ENCODE measurements at places on chromosomes 5 and 9.

- no peak for DNase-seq
Observed at GRCh38 chr5:134506054-134507039, 19.1 kb upstream of the JADE2 start.

GRCh38 chr9:124940894-124941678, at the start of gene GOLGA1:
Gene GOLGA1, minus strand, starts transcription at chr9:124941083. Its CDS starts 2,372 bp downstream, at chr9:124938711.
- DNase-seq, result peak; percentile 97

- DNase-seq, result peak; percentile 42
Observed at GRCh38 chr5:2149195-2149539, 266.4 kb upstream of the IRX4 start.

GRCh38 chr5:178196986-178197385, 7.3 kb upstream of the HNRNPAB start:
- DNase-seq, result no peak

DNA sequence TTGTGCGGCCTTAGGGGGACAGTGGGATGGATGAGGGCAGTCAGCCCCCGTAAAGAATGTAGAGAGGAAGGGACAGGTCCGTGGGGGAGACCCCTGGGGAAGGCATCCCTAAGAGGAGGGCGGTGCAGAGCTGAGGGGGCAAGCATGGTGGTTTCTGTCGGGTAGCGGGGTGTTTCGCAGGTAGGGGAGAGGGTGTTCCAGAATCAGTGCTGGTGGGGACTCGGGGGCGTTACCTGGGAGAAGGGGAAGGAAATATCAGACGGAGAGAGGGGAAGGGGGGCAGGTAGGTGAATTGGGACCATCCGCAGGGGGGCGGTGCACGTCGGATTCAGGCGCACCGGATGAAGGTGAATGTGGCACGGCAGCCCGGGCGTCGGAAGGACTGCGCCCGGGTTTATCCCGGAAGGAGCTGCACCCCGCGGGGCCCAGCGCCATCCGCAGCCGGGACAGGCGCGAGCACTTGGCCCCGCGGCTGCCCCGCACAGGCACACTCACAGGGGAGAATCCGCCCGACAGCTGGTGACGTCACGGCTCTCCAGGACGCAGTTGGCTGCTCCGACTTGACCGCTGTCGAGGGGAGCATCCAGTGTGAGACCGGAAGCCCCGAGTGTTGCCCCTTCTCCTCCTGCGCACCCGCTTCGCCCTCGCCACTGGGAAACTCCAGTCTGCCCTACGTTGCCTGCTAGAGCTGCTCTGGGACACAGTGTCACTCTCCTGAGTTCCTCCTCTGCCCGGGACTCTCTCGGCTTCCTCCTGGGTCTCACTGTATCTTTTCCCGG, 1.3 kb downstream of the CD72 start:
- DNase-seq, result peak; percentile 58

GRCh38 chr5:150672237-150672883, 11.3 kb downstream of the MYOZ3 start:
- peak; percentile 82 for DNase-seq

DNA sequence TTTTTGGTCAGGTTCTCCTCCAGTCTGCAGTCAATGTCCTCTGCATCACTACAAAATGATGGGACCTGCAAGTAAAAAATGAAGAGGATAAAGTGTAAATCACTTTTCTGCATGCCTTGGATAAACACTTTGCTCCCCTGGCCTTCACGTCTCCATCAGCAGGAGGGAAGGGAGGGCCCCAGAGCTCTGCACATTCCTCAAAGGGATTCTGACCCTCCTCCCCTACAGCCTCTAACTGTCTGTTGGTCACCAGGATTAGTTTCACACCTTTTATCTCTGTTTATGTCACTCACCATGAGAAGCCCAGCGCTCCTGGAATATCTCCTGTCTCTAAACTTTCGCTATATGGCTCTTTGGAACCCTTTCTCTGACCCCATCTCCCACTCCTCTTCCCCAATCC, 103.3 kb downstream of the SVEP1 start:
- DNase-seq, result no peak

DNA sequence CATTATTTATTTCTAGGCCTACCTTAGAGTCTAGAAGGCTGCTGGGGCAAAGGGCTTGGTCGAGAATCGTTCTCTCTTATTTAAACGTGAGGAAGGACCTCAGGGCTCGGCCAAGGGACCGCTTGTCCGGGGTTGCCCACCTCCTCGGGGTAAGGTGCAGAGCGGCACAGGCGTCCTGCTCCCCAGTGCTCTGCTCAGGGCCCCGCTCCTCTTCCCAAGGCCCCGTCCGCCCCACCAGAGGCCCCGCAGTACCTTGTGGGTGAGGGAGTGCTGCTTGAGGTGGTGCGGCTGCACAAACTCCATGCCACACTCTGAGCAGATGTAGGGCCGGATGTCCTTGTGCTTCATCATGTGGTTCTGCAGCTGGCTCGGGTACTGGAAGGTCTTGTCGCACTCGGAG, 47.3 kb downstream of the ZNF366 start:
- no peak for DNase-seq

DNA sequence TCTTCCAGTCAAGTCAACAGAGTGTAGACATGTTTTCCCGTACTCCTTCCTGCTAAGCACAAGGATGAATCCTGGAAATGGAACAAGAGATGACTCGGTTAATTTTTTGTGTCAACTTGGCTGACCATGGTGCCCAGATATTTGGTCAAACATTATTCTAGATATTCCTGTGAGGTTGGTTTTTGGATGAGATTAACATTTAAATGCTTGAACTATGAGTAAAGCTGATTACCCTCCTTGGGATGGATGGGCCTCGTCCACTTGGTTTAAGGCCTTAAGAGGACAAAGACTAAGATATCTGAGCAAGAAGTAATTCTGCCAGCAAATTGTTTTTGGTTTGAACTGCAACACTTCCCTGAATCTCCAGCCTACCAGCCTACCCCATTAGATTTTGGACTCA, 338.1 kb upstream of the MSX2 start:
- no peak for DNase-seq

GRCh38 chr5:52856564-52856963, 68.8 kb downstream of the ITGA1 start:
- no peak for DNase-seq

DNA sequence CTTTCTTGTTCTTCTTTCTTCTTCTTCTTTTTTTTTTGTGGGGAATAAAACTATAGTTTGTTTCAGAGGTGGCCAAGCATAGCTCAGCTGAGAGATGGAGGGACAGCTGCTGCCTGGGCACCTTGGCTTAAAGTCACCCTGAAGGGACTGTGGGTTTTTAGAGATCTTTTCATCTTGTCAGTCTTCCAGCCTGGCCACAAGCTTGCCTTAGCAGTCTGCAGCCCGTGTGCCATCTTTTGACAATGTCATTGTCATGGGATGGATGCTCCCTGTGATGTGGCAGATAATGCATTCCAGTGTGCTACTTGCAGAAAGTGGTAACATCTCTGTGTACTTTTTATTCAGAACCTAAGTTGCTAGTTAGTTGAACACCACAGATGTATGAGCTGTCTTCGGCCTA, 280.8 kb downstream of the FANCC start:
- DNase-seq, result no peak

DNA sequence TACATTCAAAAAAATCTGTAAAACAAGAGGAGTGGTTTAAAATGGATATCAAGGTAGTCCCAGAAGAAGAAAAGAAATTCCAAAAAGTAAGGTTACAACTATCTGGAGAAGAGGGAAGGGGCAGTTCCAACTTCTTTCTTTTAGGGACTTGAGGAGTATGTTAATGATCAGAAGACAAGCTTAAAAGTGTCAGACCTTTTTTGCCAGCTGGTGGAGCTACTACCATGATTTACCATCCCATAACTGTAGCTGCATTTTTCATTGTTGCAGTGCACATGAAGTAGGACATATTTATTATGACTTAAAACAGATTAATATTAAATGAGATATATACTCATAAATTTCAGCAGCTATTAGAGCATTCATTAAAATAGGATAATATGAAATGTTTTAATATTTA, 158.5 kb upstream of the RGS7BP start:
- DNase-seq, result no peak

DNA sequence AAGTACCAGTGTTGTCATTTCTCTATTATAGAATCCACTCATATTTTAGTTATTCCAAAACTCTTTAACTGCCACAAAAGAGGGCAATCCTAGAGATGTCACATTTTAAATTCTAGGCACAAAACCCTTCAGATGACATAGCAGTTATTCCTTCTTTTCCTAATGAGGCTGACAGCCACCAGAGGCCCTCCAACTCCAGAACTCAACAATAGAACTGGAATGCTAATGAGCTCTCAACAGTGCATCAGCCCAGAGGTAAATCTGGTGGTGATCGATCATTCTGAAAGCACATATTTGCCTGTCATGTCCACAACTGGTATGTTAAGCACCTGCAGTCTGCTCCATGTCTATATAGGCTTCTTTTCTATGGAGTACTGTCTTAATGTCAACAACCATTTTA, 40.2 kb upstream of the RAB3C start:
- no peak for DNase-seq

DNA sequence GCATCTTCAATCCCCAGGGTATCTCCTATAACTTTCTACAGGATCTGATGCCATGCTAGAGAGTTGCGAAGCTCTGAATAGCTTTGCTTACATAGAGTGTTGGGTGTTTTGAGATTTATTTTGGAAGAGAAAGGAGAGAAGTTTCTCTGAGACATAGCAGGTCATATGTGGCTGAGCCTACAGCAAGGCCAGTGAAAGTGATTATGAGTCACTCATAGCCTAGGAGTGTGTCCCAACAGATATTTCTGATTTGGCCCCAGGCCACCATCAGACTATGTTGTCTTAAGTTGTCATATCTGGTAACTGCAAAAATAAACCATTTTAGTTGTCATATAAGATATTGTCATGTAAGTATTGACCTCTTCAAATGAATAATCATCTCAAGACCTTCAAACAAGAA, 132.0 kb upstream of the RAI14 start:
- DNase-seq, result no peak

GRCh38 chr9:5510360-5510931, at the start of gene PDCD1LG2:
Gene PDCD1LG2, plus strand, starts transcription at chr9:5510531. Its CDS starts 12,016 bp downstream, at chr9:5522547.
- DNase-seq, result no peak

DNA sequence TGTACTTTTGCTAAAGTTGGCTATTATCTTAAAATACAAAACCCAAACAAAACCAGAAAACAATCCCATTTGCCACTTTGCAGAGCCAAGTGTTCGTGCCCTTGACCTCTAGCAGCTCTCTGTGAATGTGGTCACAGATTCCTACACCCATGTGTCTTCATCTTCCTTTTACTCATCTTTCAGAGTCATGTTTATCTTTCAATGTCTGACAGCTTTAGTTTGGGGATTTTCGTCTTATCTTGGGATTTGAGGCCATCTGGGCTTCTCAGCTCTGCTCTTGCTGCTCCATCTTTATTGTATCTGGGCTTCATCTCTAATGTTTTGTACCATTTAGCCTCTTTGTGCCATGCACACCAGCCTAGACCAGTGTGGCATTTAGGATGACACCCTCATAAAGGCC, 81.0 kb downstream of the DAPK1 start:
- no peak for DNase-seq

GRCh38 chr9:131618785-131619184, 73.5 kb downstream of the PRRT1B start:
- no peak for DNase-seq

DNA sequence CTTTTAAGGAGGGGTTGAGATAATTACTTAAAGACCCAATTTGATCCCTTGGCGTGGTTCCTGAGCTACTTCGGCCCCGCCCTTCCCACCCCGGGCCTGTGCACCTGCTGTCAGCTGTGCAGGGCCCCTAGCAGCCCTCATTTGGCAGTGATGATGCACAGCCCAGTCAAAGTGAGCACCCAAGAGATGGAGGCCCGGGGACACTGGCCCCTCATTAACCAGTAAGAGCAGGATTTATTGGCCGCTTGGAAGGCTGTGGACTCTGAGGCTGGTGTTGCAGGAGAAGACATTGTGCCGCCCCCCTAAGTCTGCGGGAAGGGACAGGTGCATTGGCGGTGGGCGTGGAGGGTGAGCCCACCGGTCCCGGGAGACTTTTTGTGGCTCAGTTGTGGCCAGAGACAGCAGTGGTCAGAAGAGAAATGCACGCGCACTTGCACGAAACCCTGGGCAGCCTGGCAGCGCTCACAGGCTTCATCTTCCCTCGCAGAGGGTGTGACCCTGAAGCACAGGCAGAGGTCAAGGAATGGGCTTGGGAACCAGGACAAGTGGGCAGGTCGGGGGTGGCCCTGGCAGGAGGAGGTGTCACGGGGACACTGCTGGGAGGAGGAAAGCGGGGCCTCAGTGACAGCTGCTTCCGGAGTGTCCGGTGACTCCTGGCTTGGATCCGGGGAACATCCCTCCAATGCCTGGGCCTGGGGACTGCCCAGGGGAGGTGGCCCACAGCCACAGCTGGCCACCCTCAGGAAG, 74.0 kb upstream of the RXRA start:
- no peak for DNase-seq

- DNase-seq, result no peak
Observed at GRCh38 chr9:128390150-128390812, 19.1 kb downstream of the URM1 start.

GRCh38 chr9:96158909-96159575, 142.9 kb downstream of the HSD17B3 start:
- DNase-seq, result no peak

GRCh38 chr5:173848986-173849596, 39.1 kb upstream of the CPEB4 start:
- no peak for DNase-seq

- DNase-seq, result no peak
Observed at GRCh38 chr5:171562822-171563221, 143.4 kb downstream of the FGF18 start.

GRCh38 chr9:11149065-11149464, 536.3 kb upstream of the PTPRD start:
- no peak for DNase-seq

DNA sequence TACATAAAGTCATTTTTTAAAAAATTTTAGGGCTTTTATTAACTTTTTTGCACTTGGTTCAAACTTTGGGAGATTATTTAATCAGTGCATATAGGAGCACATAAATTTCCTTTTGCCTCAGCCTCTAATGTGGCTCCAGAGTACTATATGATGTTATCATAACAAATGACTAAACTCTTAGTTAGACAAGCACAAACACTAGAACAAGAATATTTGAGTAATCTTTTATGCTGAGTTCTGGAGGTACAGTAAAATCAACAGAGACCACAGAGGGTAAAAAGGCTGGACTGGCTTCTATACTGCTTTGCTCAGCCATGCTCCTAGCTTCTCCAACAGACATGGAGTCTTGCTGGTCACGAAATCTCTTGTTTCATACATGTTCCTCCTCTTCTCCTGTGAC, 52.5 kb upstream of the SGCD start:
- DNase-seq, result no peak

GRCh38 chr5:38997591-38997990, 76.6 kb downstream of the RICTOR start:
- DNase-seq, result peak; percentile 31

DNA sequence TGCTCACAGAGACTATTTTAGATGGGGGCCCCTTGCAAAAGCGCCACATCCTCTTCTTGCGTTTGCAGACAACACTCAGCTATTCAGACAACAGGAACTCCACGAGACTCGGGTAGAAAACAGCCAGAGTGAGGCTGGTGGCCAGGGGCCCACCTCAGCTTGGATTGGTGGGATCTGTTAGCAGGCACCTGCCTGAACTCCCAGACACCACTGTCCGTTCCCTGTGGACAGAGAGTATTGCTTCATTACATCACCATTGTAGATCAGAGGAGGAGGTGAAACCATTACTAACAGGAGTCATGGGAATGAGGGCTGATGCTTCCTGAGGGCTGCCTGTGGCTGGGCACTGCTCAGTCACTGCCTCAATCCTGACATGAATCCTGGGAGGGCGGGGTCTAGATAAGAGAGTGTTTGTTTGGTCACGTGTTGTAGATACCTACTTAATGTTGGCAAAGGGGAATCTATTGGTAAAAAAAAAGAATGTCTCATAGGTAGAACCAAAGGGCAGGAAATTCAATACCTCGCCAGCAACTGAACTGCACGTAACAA, 4.4 kb upstream of the RAPGEF1 start:
- DNase-seq, result no peak

- DNase-seq, result no peak
Observed at GRCh38 chr5:64149268-64149667, 16.4 kb upstream of the RNF180 start.
